ENCODE measurements at places on chromosomes 3 and 15. TPM values are rescaled to one million over a fixed set of nuclear protein-coding genes. Genes with fewer than 3 reads are reported as not detected.

GRCh38 chr3:160330109-160330508, 68.9 kb downstream of the IFT80 start:
- DNase-seq = no peak

DNA sequence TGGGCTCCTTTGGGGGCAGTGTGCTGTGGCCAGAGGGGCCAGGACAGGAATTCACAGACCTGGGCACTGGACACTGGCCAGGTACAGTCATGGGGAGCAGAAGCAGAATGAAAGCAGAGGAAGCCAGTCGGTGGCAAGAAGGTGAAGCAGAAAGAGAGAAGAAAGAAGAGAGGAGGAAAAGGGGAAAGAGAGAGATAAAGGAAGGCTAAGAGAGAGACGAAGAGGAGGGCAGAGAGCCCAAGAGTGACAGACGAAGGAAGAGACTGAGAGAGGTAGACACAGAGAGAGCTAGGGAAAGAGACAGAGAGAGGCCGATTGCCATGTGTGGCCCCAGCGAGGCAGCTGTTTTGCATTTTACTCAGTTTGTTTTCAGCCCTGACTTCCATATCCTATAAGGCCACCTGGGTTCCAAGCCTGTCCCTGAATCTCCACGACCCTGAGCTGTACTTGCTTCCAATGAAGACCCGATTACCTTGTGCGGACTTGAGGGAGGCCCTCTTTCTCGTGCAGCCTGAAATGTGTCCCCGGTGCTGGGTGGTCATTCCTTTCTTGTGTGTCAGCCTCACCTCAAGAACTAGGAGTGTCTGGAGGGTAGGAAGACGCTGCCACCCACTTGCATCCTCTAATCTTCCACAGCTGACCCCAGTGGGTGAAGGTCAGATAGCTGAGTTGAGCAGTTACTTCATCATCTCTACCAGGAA, 73.9 kb downstream of the LSM3 start:
- DNase-seq = no peak

DNA sequence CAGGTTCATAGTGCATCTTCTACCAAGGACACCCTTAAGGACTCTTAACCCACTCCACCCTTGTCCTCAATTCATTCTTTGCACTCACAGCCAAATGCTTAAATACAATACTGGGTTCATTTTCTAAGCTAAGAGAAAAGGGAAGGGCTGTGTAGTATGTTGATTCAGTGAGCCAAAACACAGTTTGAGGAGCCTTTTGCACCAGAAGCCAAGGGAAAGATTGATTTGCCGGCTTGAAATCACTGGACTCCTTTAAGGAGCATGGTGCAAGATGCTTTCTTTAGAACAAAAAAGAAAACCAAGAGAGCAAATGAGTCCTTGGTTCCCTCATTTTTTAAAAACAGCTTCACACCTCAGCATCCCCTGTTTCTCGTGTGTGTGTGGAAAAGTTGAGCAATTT, 47.8 kb downstream of the BOC start:
- no peak for DNase-seq

GRCh38 chr15:75362642-75363249, 5.7 kb downstream of the MAN2C1 start:
- no peak for DNase-seq

GRCh38 chr3:1439395-1439794, 346.6 kb downstream of the CNTN6 start:
- no peak for DNase-seq

GRCh38 chr3:140244893-140245292, 309.9 kb downstream of the CLSTN2 start:
- no peak for DNase-seq

MFN1 gene
- 19.1 TPM for total RNA-seq

- no peak for DNase-seq
Observed at GRCh38 chr3:126049289-126050049, 34.5 kb downstream of the SLC41A3 start.

ITPKA gene
- total RNA-seq = 15.5 TPM

- no peak for DNase-seq
Observed at GRCh38 chr15:58077427-58077826, 11.9 kb upstream of the ALDH1A2 start.
